ENCODE measurements at places on chromosomes 3 and 15.

DNA sequence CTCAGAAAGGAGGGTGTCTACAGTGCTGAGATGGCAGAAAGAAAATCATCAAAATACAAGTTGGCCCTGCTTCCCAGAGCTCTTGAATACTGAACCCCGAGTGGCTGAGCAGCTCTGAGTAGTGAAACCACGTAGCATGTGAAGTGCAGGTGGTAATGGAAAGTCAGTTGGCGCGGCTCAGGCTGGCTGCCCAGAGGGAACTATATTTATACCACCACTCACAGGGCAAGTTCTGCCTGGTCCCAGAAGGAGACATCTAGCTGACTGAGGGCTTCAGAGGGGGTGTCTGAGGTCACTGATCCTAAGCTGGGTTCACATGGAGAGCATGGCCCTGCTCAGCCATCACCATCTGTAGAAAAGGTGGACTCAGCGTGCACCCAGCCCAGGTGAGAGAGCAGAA lies 129.6 kb upstream of the AGBL1 start:
- DNase-seq: no peak

GRCh38 chr3:12507591-12508281 lies 23.5 kb downstream of the TSEN2 start:
- DNase-seq: peak; percentile 27

DNA sequence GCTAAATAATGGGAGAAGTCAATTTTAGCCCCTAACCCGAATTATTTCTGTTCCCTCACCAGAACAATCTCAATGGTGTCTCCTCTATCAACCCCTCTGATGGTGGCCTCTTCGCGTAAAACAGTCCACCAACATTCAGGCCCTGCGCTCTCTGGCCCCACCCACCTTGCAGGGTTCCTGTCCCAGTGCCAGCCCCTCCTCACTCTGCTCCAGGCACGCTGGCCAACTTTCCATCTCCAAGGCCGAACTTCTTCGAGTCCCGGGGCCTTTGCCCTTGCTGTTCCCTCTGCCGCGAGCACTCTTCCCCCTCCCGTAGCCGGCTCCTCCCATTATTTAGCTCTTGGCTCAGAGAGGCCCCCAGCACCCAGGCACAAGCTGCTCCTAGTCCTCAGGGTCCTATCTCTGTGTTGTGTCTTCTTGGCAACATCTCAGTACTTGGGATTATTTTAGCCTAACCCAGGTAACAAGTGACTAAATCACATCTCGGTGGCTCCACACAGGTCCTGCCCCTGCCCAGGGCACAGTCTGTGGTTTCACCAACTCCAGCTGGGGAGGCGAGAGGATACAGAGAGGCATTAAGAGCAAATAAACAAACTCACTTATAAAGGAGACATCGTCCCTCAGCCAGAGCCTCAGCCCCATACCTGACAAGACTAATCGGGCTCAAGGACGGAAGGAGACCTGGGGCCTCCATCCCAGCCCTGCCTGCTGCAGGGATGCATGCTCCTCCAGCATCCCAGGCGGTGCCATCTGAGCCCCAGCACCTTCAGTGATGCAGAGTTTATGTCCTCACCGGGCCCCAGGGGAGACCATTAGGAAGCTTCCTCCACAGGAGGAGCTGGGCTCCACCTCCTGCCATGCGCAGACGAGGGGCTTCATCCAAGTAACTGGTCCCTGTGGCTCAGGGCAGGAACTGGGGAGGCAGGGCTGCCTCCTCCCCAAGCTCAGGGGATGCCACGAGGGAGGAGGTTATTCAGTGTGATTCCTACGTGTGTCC lies 19.7 kb upstream of the IQSEC1 start:
- DNase-seq: no peak

DNA sequence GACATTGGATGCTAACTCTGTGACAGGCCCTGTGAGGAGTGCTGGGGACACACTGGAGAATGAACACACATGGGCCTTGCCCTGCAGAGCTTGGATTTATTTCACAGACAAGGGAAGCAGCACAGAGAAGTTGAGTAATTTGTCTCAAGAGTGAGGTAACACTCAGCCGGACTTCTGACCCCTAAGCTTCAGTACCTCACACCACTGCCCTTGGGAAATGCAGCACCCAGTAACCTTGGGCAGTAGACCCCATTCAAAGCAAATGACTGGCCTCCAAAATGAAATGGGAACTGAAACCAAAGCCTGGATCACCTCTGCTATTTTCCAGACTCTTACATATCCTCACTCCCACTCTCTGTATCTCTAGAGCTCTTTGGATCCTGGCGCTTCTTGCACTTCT lies 37.3 kb downstream of the RFT1 start:
- DNase-seq: no peak

DNA sequence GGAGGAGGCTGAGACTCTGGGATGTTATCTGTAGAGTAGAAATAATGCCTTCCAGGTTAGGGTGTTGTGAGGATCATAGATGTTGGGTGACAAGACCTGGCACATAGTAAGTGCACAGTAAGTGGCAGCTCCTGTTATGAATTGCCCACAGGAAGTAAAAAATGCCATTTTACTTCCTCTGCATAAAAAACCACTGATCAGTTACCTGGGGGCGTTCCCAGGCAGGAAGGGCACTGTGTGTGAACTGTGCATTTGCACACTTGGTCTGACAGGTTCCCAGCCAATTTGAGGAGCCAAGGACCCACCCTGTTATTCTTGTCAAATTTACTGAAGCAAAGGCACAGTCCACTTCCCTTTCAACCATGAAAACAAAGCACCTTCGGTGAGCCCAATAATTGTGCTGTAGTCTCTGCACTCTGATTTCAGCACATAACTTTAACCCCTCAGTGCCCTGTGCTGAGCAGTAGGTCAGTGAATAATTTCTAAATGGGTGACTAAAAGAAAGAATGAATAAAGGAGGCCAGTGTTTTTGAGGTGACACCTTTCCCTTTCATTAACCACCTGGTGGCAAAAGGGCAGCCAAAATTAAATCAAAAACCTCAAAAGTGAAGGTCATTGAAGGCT lies 85.8 kb upstream of the ARHGEF3 start:
- DNase-seq: no peak

All from AG04450 (cell line).